SK-N-SH (cell line): ENCODE measurements at places on chromosomes 7 and 10. TPM values are rescaled to one million over a fixed set of nuclear protein-coding genes. Genes with fewer than 3 reads are reported as not detected.

- DNase-seq, result peak; percentile 3
These were observed 3.1 kb upstream of the EPHB4 start for GRCh38 chr7:100830396-100830795.

- no peak for DNase-seq
These were observed 64.4 kb downstream of the EGFR start for GRCh38 chr7:55083206-55083605.

DNA sequence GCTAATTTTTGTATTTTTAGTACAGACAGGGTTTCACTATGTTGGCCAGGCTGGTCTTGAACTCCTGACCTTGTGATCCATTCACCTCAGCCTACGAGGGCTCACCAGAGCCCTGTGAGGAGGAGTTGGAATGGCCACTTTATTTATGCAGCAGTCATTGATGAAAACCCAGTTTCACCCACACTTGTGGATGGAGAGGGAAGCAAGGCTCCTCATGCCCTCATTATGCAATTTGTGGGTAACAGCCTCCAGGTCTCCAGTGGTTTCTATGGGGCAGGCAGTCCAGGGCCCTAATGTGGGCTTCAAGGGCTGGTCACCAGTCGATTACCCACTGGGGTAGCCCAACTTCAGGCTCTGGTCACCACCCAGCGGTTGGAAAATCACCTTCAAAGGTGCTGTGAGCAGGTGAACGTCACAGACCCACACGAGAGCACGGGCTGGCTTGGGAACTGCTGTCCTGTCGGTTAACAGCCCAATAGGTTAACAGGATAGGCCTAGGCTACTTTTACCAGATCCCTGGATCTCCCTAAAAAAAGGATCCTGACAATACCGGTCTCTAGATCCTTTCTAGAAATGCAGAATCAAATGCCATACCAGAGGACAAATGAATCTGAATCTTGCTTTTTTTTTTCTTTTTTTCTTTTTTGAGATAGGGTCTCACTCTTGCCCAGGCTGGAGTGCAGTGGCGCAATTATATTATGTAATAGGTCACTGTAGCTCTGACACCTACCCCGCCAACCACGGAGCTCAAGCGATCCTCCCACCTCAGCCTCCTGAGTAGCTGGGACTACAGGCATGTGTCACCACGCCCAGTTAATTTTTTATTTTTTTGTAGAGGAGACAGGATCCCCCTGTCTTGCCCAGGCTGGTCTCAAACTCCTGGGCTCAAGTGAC is 97.8 kb downstream of the SLC37A3 start:
- no peak for DNase-seq

DNA sequence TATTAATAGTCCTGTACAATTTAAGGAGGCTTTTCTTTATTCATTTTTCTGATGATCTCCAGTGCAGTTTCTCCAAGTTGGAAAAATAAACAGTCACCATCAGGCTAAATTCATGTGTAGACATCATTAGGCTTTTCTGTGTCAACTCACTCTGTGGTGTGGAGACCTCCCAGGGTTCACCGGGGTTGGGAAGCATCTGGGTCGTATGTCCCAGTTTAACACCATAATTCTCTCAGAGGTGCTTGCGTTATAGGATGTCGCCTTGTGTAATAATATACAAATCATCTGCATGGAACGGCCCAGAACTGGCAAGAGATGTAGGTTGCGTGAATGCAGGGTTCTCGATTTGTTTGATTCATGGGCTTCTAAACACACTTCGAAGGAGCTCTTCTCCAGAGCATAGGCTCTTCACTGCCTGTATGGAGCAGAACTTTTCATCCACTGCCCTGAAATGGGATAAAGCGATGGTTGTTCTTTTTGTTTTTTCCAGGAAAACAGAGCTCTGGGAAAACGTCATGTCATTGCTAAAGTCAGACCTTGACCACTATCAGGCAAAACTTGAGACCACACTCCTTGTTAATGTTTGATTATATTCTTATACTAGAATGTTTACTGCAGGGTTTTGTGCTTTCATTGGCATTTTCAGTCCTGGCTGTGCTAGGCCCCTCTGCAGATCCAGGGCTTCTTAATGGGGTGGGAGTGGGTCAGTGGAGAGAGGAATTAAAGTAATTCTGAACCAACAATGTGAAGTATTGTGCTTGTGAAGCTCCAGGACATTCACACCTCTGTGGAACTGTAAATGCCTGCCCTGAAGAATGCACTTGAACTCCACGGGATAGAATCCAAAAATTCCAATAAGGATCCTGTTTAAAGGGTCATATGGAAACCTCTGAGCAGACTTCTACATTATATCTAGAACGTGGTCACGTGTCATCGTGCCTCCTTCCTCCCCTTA is 172.8 kb downstream of the TRIL start:
- DNase-seq, result no peak

The METTL27 gene
- polyA plus RNA-seq, result 2.9 and 3.1 TPM in 2 replicates

The VAX1 gene
- polyA plus RNA-seq, result not detected in 2 replicates
